Dorsolateral prefrontal cortex (tissue), 122 donors: ENCODE measurements at places on chromosomes 7 and 10. TPM values are rescaled to one million over a fixed set of nuclear protein-coding genes. Genes with fewer than 3 reads are reported as not detected.
A peak's percentile ranks its signal among the peaks of the same experiment; 100 is the strongest.

KCNIP2 gene
- 81.7 TPM for total RNA-seq

GRCh38 chr10:112082120-112082519 lies 101.4 kb downstream of the GPAM start:
- DNase-seq, result no peak

FRG2B gene
- total RNA-seq, result not detected

PGAM2 gene
- 7.1 TPM for total RNA-seq

RBP3 gene
- total RNA-seq, result not detected

- DNase-seq, result no peak
Observed at GRCh38 chr7:19290968-19291367, 145.7 kb upstream of the FERD3L start.

TMEM196 gene
- 13.0 TPM for total RNA-seq

DNA sequence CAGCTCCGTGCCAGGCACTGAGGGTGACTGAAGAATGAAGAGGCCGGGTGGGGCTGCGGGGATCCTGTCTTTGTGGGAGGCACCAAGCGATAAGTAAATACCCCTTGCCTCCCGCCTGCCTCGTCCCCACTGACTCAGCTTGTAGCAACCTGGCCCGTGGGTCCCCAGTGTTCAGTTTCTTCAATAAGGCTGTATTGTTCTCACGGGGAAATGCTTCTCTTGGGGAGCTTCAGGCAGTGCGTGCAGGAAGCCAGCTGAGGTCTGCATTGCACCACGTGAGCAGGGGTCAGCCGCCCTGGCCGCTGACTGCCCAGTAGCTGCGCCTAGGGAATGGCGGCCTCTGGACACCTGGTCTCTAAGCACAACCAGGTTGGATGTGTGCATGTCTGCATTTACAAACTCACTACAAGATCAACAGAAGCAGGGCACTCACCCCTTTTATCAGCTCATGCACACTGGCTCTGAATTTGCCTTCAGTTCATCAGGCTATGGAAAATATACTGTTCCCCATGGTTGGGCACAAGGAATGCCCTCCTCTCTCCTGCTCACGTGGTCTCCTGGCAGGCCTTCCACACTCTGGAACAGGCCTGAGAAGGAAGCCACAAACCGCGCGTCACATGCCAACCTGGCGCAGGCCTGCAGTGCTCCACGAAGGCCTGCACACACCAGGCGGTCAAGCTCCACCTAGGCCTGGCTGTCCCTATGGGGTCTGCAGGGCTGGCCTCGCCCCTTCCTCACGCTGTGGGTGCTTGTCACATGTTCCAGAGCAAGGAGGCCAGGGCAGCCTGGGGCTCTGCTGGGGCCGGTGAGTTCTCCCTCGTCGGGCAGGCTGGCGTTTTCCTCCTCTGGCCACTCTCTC lies 135.7 kb upstream of the RNF32 start:
- no peak for DNase-seq

DNA sequence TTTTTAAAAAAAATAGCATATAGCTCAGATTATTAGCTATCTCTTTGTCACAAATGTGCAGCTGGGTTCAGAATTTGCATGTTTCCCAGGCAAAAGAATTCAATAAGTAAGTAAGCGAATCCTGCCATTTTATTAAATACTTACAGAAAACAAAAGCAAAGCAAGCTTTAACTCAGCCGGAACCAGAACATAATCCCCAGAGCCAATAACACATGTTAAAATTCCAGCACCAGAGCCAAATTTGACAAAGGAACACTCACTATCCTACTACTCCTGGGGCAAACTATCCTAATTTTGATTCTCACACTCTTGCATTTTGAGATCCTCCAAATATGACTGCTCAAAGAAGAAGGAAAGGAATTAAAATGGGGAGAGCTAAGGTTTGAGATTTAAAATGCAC lies 32.6 kb downstream of the LRRTM3 start:
- DNase-seq, result no peak

- no peak for DNase-seq
Observed at GRCh38 chr7:143433759-143434158, 9.5 kb upstream of the TAS2R60 start.

EPO gene
- not detected for total RNA-seq

GRCh38 chr10:59382831-59383295 lies 20.5 kb upstream of the FAM13C start:
- DNase-seq, result no peak

GRCh38 chr7:36962367-36962766 lies 238.1 kb upstream of the AOAH start:
- DNase-seq, result no peak

DNA sequence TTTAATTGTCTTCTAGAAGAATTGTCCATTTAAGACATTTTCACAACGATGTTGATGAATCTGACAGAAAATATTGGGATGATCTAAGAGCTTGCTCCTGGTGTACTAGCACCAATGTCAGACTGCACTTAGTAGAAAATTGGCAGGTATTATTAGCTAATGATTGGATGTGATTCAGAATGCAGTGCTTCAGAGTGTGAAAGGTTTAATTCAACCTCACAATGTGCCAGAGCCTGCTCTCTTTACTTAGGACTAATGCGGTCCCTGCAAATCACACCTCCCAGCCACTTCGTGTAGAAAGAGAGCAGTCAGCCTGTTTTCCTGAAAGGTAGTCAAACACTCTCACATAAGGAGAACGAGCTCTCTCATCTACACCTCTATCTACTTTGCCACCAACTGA lies 197.5 kb downstream of the ZNF438 start:
- no peak for DNase-seq

SHLD2 gene
- 14.9 TPM for total RNA-seq

GRCh38 chr10:62196528-62196927 lies 72.1 kb downstream of the RTKN2 start:
- DNase-seq, result no peak

GRCh38 chr10:135601-136464 lies 578 bp downstream of the ZMYND11 start:
- peak; percentile 55 for DNase-seq

DNA sequence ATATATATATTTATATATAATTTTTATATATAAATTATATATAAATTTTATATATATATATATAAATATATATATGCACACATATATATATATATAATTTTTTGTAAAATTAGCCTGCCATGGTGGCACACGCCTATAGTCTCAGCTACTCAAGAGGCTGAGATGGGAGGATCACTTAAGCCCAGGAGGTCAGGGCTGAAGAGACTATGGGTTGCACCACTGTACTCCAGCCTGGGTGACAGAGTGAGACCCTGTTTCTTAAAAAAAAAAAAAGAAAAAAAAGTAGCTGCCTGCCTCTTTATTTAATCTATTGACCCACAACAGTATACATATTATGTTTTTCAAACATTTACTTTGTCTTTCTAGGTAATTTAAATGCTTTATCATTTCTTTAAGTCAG lies 19.2 kb downstream of the BCAP29 start:
- DNase-seq, result no peak

- no peak for DNase-seq
Observed at GRCh38 chr7:94249631-94250030, 145.1 kb upstream of the COL1A2 start.

DNA sequence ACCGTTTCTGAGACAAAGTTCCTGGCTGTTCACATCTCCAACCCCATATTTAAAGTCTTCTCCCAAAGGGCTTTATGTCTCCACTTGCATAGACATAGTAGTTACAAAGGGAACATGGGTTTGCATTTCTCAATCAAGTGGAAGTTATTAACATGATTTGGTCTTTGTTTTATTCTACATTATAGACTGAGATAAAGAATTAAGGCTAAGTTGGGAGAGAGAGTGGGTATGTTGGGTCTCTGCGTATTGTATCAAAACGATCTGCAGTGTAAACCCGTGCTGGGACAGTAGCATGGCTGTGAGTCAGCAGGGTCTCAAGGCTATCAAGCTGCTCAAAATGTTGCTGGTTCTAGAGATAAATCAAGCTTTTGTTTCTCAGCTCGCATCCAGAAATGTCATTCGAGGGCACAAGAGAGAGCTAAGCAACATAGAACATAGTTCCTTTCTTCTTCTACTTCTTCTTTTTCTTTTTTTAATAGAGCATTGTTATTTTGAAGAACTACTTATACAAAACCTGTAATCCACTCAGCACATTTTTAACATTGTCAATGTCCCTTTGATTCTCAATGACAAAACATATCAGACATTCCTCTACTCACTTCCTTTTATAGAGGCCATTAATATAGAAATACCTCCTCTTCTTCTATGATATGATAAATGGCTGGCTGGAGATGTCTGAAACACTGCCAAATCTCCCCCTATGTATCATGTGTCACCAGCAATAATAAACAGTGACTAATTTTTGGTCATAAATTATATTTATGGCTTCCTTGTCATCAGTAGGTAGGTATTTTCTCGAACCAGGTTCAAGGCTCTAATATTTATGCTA lies 34.5 kb upstream of the RHOBTB1 start:
- DNase-seq, result no peak

CNTNAP2 gene
- total RNA-seq, result 234 TPM
